Activated T-helper 17 cell treated with anti-CD3 and anti-CD28 coated beads, Interleukin-2, amount 50 U/mL, for 72 hours (primary cell): ENCODE measurements at places on chromosomes 3 and 15.

DNA sequence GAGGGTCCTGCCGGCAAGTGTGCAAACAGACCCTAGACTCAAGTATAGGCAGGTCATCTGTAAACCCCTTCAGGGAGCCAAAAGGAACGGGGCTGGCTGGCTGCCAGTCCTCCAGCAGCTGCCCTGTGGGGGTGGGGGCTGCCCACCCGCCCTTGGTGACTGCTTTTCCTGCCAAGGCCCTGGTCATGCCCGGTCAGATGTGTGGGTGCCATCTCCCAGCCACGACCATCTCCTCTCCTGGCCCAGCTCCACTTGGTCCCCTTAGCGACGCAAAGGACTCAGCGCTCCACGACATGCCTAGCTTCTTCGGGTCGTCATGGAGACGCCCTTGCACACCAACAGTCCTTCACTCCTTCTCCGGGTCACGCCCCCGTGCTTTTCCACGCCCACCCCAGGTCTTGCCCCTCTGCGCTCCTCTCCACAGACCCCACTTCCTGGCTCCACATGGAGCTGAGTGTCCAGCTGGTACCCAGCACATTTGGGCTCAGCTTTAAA, 2.4 kb downstream of the MUC4 start:
- ATAC-seq: no peak

- no peak for ATAC-seq
Observed at GRCh38 chr3:31431321-31431720, 101.4 kb upstream of the STT3B start.

DNA sequence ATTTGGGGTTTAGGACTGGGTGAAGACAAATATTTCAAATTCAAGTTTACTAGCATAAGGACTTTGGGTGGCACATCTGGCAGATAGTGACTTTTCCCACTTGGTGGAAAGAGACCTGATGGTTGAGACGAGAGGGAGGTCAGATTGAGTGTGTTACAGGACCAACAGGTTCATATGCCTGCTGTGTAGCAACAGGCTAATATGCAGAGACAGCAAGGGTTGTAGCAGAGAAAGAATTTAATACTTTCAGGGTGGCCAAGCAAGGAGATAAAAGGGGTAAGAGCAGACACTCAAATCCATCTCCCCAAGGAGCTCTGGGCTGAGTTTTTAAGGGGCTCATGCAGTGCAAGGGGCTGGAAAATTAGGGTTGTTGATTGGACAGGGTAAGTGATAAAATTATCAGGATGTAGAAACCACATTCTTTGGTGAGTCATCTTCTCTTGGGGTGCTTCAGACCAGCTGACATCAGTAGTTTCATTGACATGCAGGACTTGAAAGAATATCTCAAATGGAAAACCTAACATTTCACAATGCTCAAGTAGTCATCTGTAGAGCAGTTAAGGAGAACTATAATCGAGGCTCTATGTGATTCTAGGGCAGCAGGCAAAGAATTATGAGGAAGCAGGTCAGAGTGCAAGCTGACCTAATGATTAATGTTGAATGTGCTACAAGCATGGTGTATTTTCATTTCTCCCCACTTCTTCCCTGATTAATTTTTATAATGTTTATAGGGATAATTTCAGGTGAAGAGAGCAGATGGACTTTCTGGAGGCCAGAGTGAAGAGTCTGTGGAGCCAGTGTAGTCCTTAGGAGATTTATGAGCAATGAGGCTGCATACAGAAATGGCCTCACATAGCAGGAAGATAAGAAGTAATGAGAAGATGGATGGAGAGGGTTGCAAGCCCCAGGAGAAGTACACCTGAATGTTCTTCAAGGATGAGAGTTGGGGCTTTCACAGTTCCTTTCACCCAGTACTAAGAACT, 13.7 kb downstream of the FOXB1 start:
- peak; percentile 98 for ATAC-seq

DNA sequence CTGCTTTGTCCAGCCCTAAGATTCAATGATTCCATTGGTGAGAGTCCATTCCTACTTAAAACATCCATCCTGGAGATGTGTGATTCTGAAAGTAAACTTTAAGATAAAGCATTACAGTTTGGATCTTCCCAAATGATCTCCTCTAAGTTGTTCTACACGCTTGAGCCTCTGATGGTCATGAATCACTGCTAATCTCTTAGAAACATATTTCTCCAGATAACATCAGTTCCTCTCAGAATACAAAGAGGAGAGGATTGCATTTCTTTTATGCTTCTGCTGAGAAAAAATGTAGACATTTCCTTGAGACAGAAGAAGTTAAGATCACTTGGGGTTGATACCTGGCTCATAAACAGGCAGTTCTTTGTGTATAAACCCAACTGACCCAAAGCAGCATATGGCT, 281.2 kb upstream of the DPH6 start:
- ATAC-seq: no peak

DNA sequence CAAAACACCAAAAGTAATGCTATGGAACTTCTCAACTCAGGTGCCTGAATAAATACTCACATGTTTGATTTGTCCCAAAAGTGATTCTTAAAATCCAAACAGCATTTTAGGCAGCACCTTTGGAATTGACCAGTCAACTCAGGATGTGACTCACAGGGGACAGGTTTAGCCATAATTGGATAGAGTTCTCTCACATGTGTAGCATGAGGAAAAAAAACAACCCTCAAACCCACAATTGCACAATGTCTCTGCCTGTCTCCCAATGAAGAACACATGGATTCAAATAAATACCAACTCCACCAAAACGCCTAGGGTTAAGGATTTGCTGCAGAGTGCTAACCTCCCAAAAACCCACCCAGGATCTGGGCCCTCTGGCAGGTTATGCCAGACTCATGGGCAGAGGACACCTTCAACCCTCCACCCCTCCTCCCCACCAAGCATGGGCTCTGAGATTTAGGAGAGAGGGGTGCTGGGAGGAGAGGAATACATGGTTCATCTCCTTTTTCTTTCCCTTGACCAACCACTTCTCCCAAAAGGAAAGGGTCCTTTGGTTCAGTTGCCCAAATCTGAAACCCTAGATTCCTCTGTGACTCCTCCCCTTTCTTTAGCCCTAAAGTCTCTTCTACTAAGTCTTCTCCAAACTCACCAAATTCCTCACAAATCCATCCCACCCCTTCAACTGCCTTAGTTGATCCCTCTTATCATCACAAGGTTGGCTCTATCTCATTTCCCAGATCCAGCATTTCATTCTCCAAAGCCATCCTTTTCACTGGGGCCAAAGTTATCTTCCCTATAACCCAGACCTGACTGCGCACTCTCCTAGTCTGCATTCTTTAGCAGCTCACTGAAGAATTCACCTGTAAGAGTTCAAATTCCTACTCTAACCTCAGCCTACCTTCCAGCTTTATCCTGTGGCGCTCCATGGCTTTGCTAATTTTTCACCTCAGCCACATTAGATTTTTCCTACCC, 7.7 kb downstream of the RYK start:
- peak; percentile 64 for ATAC-seq

GRCh38 chr3:39960515-39961191, 151.2 kb downstream of the MYRIP start:
- no peak for ATAC-seq

GRCh38 chr3:189169728-189170127, 2.0 kb upstream of the TPRG1 start:
- ATAC-seq: no peak

- ATAC-seq: no peak
Observed at GRCh38 chr3:62638316-62638715, 236.9 kb downstream of the CADPS start.
